Testis (tissue), 5 donors: ENCODE measurements at places on chromosomes 3 and 15. TPM values are rescaled to one million over a fixed set of nuclear protein-coding genes. Genes with fewer than 3 reads are reported as not detected.

- no peak for DNase-seq
These were observed 37.0 kb upstream of the SCN10A start for GRCh38 chr3:38853011-38853410.

GRCh38 chr3:78041486-78041885 is 1001.6 kb downstream of the ROBO2 start:
- DNase-seq, result no peak

GRCh38 chr15:81098861-81099651 is 35.0 kb upstream of the CFAP161 start:
- DNase-seq, result no peak

- no peak for DNase-seq
These were observed 73.6 kb upstream of the NSMCE3 start for GRCh38 chr15:29343229-29343628.

- no peak for DNase-seq
These were observed 37.3 kb downstream of the CD47 start for GRCh38 chr3:108053483-108053882.

GRCh38 chr3:114362815-114363214 is 69.0 kb downstream of the TIGIT start:
- no peak for DNase-seq

DNA sequence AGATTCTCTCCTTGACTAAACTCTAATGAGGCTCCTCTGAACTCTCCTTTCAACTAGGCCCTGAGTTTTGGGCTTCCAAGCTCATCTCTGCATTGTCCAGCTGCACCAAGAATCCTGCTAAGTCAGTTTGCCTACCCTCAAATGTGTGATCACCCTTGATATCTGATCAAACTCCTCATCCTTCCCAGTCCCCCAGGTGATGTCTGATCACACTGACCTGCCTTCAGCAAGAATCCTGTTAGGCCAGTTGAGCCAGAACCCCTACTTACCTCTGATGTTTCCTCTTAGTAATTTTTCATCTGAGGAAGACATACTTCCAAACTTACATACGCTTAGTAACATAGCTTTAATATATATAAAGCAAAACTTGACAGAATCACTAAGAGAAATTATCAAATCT is 28.8 kb downstream of the SUMF1 start:
- DNase-seq, result no peak

- DNase-seq, result no peak
These were observed 75.2 kb upstream of the ACAD9 start for GRCh38 chr3:128804017-128804810.

GRCh38 chr3:141047168-141047567 is 4.0 kb upstream of the SPSB4 start:
- no peak for DNase-seq

DNA sequence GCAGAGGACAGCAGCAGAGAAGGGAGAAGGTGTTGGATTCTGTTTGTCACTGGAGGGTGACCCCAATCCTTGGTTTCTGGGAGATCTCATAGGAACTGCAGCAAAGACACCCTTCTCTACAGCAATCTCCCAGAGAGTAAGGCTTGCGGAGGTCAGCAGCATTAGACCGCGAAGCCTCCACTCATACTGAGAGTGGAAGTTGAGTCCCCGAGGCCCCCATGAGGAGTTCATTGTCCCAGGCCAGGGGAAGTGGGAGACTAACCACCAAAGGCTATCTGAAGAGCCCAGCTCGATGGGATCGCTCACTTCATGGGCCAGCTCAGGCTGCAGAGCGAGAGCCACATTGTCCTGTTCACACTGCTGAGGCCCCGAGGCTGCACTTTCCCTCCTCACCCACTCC is 44.6 kb downstream of the GLDN start:
- no peak for DNase-seq

- no peak for DNase-seq
These were observed 64.3 kb downstream of the PLAAT1 start for GRCh38 chr3:193305356-193305755.

GRCh38 chr3:178289544-178290160 is 246.6 kb upstream of the KCNMB2 start:
- DNase-seq, result no peak

- DNase-seq, result no peak
These were observed 6.3 kb downstream of the EOMES start for GRCh38 chr3:27715863-27716262.

CSPG5 gene
- polyA plus RNA-seq, result 4.9 TPM

LTK gene
- polyA plus RNA-seq, result 2.9 TPM

ZWILCH gene
- polyA plus RNA-seq, result 77.5 TPM

SERPINI2 gene
- polyA plus RNA-seq, result 0.47 TPM

UROC1 gene
- 0.34 TPM for polyA plus RNA-seq
